ENCODE measurements at places on chromosomes 2 and 18. TPM values are rescaled to one million over a fixed set of nuclear protein-coding genes. Genes with fewer than 3 reads are reported as not detected.

The ERICH2 gene
- not detected for total RNA-seq

The DNMT3A gene
- 12.2 TPM for total RNA-seq

The INHBB gene
- total RNA-seq: 0.32 TPM

The TYMS gene
- 41.2 TPM for total RNA-seq

The ARHGAP15 gene
- 1.4 TPM for total RNA-seq

The CCDC68 gene
- 20.2 TPM for total RNA-seq

The SPP2 gene
- total RNA-seq: not detected

The RIT2 gene
- not detected for total RNA-seq

The GRB14 gene
- not detected for total RNA-seq

The CSRNP3 gene
- total RNA-seq: 1.0 TPM

The NEB gene
- 1.9 TPM for total RNA-seq

The CCL20 gene
- 14.0 TPM for total RNA-seq

The NOL4 gene
- not detected for total RNA-seq

The RTTN gene
- total RNA-seq: 12.4 TPM

The TIMM21 gene
- 23.6 TPM for total RNA-seq

The COBLL1 gene
- 4.3 TPM for total RNA-seq

The UGT1A8 gene
- not detected for total RNA-seq

The PIEZO2 gene
- 25.4 TPM for total RNA-seq

The GATA6 gene
- total RNA-seq: 27.4 TPM

The DPP4 gene
- total RNA-seq: 13.3 TPM

The HRH4 gene
- total RNA-seq: not detected

The TEKT4 gene
- total RNA-seq: not detected

The CFAP65 gene
- total RNA-seq: not detected

The TSN gene
- 38.3 TPM for total RNA-seq

The NLRC4 gene
- total RNA-seq: not detected

The NETO1 gene
- total RNA-seq: not detected

The XDH gene
- 0.52 TPM for total RNA-seq

The SOS1 gene
- total RNA-seq: 8.5 TPM

The PTPN2 gene
- 29.2 TPM for total RNA-seq

The SNRNP27 gene
- total RNA-seq: 53.9 TPM

The SLC23A3 gene
- total RNA-seq: 1.4 TPM

The AQP4 gene
- total RNA-seq: not detected

The GAREM1 gene
- 5.7 TPM for total RNA-seq

The DYSF gene
- 4.3 TPM for total RNA-seq

The DUSP19 gene
- 3.3 TPM for total RNA-seq

The RAB6C gene
- total RNA-seq: not detected

The ALPG gene
- not detected for total RNA-seq

The C2orf78 gene
- total RNA-seq: not detected

The PLB1 gene
- total RNA-seq: not detected

The CD302 gene
- total RNA-seq: 11.5 TPM

The RAPGEF4 gene
- total RNA-seq: 0.13 TPM

Measured in epithelial cell of alveolus of lung (primary cell).